Kidney epithelial cell (primary cell): ENCODE measurements at places on chromosomes 5 and 9. TPM values are rescaled to one million over a fixed set of nuclear protein-coding genes. Genes with fewer than 3 reads are reported as not detected.
A peak's percentile ranks its signal among the peaks of the same experiment; 100 is the strongest.

DNA sequence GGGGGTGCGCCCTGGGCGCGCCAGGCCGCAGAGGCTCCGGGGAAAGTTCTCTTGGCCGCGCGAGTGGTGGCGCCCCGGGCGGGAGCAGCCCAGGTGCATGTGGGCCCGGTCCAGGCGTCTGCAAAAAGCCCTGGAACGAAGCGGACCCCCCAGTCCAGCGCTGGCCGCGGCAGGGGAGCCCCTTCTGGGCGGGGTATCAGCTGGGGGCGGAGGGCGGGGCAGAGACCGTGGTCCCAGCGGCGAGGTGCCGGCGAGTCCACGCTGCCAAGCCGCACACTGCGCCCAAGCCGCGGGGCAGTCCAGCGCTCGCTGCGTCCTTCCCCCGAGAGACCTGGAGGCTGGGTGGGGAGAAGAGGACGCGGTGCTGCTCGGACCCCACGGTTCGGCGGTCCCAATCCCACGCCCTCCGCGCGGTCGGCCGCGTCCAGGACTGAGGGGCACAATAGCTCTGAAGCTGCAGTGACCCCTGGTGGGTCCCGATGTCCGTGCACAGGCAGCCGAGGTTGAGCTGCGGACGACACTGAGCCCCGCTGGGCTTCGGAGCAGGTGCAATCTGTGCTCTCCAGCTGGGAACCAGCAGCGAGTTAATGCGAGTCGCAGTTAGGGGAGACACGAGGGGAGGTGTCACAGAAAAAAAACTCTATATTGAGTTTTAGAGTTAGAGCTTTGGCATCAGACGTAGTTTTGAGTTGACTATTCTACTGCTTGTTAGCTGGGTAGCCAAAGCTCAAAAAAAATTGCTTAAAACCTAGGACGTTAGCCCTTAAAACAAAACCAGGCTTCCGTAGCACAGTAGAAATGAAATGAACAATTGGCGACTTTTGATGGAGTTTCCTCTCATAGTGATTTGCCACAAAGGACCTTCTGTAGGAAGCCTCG lies 1.1 kb upstream of the EPB41L4A start:
- no peak for DNase-seq

DNA sequence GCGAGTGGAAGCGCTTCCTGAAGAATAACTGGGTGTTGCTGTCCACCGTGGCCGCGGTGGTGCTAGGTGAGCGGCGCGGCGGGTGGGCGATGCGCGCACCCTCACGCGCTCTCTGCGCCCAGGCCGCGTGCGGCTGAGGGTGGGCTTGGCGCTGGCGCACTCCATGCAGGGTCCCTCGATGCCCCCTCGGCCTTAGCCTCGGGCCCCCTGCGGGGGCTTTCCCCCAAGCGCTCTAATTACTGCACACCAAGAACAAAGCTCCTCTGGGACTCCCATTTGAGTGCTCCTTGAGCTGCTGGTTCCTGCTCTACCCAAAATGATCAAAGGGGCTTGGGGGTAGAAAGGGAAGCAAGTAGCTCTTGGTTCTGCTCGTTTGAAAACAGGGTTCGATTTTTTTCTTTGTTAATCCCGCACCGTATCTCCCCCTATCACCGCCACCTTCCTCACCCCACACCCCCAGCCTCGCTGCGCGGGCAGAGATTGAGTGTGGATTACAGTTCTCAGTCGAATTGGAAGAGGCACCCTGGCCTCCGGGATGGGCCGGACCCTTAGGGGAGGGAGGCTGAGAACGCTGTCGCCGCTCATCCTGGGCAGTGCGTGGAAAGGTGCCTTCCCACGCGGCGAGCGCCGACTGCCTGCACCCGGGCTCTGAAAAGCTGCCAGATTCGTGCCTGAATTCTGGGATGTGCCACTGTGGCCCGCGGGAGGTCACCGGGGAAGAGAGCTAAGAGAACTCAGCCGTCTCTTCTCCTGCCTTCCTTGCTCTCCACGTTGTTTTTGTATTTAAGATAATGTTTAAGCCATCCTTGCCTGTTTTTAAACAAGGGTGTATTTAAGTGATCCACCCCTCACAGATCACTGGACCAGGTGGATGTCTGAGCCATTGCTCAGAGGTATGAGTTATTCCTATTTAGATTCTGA lies 697 bp downstream of the SLC1A1 start:
- no peak for DNase-seq

DNA sequence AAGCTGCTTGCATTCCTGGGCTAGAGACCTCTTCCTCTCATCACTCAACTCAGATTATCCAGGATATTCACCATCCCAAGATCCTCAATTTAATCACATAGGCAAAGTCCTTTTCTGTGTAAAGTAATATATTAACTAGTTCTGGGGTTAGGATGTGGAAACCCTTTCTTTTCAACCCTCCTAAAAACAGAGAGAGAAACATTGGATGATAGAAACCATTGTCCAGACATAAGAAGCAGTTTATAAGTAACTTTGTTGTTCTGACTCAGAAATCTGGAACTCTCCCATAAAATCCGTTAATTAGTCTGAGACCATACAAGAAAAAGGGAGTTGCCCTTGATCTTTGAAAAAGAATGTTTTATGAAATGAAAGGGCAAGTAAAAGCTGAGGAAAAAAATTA lies 817.1 kb upstream of the CDH9 start:
- DNase-seq, result peak; percentile 73

- no peak for DNase-seq
Measured at GRCh38 chr5:104573949-104574709, 1011.5 kb upstream of the NUDT12 start.

- no peak for DNase-seq
Measured at GRCh38 chr9:16412740-16413139, 457.7 kb downstream of the BNC2 start.

GRCh38 chr9:107942291-107942690 lies 452.7 kb upstream of the KLF4 start:
- no peak for DNase-seq

- DNase-seq, result no peak
Measured at GRCh38 chr5:125052584-125052983, 306.1 kb upstream of the ZNF608 start.

DNA sequence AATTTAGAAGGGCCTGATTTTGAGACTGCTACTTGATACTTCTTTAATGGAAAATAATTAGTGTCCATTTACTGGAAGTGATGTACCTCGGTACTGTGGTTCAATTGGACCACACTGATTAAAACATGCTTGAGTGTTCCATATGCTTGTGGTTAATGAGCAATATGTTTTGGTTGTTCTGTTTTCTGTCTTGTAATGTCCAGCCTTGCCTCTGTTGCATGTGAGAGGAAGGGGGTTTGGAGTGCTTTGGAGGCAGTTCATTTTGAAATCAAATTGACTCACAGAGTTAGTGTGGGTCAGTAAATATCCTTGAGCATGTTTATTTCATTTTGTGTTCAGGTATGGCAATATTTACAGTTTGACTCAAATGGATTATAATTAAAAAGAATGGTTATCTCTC lies 334.4 kb downstream of the ARHGEF28 start:
- DNase-seq, result no peak

DNA sequence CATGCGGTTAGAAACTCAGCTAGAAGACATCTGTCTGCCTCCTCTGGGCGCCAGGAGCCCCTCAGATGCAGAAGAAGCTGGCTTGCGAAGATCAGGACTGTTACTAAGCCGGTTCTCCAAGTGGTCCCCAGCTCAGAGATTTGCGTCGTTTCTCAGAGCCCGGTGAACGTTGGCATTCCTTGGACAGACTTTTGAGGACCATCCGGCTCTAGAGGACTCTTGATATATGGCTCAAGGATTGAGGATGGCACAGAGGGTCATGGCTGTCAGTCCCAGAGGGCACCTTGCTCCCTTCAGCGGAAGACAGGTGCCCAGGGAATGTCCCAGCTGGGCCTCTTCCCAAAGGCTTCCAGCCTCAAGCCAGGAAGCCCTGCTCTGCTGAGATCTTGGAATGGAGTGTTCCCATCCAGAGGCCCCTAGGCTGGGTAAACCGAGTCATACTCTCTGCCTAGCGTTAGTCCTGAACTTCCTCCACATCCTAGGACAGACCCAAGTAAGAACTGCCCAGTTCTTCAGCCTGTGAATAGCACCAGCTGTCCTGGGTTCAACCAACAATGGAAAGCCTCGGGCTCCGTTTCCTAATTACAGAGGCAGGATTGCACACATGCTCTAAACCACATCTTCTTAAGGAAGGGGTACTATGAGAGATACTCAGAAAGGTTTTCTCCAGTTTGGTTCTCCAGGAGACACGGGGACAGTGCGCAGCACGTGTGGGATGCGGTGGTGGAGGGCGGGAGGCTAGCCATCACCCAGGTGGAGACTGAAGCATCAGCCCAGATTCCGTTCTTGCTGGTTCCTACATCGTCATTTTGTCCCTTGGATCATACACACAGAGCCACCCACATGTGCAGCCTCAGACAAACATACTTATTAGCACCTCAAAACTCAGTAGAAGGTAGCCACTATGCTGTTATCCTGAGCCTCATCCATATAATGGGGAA lies 51.4 kb downstream of the ZNF354C start:
- no peak for DNase-seq

DNA sequence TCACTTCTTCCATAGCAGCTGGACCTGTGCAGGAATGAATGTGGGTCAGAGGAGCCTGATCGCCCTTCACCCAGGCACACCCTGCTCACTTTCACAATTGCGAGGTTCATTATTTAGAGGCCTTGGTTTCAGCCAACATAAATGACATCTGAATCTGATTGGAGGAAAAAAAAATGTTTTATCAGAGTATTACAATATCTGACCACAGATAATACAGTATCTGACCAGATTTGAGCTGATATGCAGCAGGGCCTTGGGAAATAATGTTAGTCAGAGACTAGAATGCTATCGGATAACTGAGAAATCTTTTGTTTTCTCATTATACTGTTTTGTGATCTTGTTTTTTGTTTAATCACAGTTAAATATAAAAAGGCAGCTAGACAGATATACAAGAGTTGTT lies 7.7 kb downstream of the ICE1 start:
- no peak for DNase-seq

DNA sequence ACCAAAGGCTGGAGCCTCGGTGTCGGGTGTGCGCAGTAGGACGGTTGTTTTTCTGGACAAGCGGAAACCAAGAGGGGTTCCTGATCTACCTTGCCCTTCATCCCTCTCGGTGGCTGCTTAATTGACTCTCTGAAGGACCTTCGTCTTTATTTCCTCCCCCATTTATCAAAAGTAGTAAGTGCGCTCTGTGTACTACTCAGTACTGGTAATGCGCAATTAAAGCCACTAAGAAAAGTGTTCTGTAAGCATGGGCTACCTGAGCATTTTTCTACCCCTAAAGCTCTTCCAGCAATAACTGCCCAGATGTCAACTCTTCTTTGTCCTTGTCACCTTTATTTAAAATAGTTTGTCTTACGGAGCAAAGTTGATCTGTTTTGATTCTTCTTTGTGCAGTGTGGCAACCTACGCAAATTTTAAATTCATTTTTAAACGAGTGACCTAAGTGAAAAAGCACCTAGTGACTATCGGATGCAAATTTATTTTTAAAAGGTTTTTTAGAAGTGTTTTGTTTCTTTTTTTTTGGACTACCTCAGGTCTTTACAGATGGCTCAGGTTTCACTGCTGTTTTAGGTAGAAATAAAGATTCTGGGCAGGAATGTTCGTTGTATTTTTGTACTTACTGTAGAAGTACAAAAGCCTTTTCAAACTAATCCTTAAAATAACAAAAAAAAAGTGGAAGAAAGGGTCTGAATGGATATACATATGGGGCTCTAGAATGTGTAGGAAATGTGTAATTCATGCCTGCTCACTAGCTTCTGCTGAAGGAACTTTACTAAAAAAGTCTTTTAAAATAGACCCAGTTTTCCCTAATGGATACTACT lies 2.0 kb downstream of the JMY start:
- DNase-seq, result no peak

DNA sequence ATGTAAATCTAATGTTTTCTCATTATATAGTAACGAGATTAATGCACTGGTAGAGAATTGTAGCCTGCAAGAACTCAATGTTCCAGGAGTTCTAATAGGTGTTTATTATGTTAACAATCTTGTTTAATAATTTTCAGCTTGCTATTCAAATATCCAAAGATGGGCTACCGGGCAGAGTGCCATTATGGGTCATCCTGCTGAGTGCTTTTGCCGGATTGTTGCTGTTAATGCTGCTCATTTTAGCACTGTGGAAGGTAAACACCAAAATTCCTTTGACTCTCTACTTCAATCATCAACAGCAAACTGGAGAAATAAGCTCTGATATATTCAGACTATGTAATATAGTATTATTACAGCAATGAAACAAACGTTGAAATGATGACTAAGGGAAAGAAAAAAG lies 41.9 kb upstream of the ITGA2 start:
- DNase-seq, result no peak

DNA sequence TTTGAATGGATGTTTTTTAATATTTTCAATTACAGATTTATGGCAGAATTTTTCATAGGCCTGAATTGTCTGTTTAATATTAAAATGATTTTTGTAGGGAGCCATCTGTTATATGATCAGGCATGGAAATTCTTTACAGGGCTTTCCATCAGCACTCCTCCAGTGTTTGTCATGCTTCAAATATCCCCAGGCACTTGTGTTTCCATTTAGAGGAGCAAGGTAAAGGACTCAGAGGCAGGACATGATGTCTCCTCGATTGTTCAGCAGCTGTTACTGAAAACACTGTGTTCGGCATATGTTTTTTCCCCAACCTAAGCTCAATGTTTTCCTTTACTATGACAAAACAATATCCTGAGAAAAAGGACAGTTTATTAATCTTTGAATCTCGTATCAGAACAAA lies 172.3 kb upstream of the RFX3 start:
- no peak for DNase-seq

DNA sequence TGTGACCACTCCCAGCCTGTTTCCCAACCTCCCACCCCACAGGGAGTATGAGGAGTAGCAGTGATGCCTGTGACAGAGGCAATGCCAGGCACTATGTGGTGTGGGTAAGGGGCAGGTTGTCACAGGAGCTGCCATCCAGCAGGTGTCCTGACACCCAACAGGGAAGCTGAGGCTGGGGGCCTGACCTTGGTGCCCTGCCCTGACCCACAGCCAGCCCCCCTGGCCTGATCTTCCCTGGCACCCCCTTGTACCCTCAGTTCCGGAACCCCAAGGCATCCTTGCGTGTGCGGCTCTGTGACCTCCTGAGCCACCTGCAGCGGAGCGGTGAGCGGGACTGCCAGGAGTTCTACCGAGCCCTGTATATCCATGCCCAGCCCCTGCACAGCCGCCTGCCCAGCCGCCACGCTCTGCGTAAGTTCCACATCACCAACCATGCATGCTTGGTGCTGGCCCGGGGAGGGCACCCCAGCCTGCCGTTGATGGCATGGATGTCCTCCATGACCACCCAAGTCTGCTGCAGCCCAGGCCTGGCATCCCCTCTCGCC lies 14.4 kb downstream of the CARD19 start:
- DNase-seq, result no peak

SOWAHA gene
- total RNA-seq, result 0.21 and 0.89 TPM in 2 replicates

TSLP gene
- total RNA-seq, result 0.29 and 0.68 TPM in 2 replicates

OMD gene
- not detected in 2 replicates for total RNA-seq

SET gene
- 404 and 663 TPM in 2 replicates for total RNA-seq

PCDHB11 gene
- 1.8 and 3.1 TPM in 2 replicates for total RNA-seq

GDNF gene
- total RNA-seq, result 0.41 and 1.0 TPM in 2 replicates

MCCC2 gene
- 40.4 and 44.1 TPM in 2 replicates for total RNA-seq

PCYOX1L gene
- 8.6 and 11.9 TPM in 2 replicates for total RNA-seq

C9orf43 gene
- 0.88 and 1.4 TPM in 2 replicates for total RNA-seq

SLCO4C1 gene
- total RNA-seq, result 1.1 and 1.5 TPM in 2 replicates

ARL14EPL gene
- not detected in 2 replicates for total RNA-seq

TRAF1 gene
- total RNA-seq, result 7.5 and 13.2 TPM in 2 replicates

PCDHGA7 gene
- 2.2 and 3.1 TPM in 2 replicates for total RNA-seq
